ENCODE measurements at places on chromosomes 16 and 17. TPM values are rescaled to one million over a fixed set of nuclear protein-coding genes. Genes with fewer than 3 reads are reported as not detected.

- DNase-seq: peak; percentile 68
These were observed 24.5 kb downstream of the UNK start for GRCh38 chr17:75808905-75809621.

GRCh38 chr16:84647828-84648594 lies at the start of gene KLHL36:
TSS of gene KLHL36 (plus strand) at chr16:84648511. CDS start at chr16:84650868, 2,357 bp downstream.
- no peak for DNase-seq

DNA sequence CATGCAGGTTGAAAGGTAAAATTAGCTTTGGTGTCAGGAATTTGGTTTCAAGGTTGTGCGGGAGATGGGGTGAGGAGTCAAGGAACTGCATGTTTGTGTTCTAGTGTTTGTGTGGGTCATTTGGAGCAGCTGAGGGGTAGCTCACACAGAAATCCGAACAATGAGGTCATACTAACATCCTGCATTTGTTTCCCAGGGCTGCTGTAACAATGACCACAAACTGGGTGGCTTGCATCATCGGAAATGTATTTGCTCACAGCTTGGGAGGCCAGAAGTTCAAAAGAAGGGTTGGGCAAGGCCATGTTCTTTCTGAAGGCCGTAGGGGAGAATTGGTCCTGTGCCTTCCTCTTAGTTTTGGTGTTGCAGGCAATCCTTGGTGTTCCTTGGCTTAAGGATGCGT lies 287.4 kb downstream of the HAPSTR1 start:
- no peak for DNase-seq

DNA sequence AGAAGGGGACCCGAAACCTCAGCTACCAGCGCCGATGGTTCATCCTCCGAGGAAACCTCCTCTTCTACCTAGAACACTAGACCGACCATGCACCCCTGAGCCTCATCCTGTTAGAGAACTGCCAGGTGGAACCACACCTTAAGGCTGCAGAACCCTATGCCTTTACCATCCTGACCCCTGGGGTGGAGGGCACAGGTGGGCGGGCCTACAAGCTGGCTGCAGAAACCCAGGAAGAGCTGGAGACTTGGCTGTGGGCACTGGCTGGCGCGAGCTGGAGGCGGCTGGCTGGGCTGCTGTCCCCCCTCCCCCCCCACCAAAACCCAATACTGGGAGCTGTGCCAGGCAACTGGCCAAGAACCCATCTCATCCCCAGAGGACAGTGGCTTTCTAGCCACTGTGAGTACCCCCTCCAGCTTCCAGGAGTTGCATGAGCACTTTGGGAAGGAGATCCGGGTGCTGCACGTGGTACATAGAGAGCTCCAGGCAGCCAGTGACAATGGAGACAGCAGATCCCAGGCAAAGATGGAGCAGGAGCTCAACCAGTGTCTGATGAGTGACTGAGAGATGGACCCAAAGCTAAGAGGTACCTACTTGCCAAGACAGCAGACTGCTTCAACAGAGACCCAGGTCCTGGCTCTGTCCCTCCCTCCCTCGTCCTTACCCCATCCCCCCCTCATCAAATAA lies 1.4 kb upstream of the CD2BP2 start:
- no peak for DNase-seq

DNA sequence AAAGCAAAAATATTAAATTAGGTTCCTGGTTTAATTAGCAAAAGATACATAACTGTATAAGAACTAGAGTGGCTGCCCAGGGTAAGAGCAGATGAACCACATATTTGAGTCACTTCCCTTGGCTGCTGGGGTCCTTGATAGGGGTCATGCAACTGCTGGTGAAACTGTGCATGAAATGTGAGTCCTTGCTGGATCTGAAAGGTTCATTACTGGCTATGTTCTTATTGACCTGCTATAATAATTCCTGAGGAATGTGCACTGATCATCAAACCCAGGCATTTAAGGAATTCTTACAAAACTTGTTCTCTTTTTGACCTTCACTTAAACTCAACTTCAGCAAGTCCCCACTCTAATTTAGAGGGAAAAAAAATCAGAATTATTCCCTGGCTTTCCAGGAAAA lies 183.4 kb downstream of the ZNF18 start:
- DNase-seq: no peak

GRCh38 chr17:36937959-36938565 lies 787 bp downstream of the LHX1 start:
- no peak for DNase-seq

DNA sequence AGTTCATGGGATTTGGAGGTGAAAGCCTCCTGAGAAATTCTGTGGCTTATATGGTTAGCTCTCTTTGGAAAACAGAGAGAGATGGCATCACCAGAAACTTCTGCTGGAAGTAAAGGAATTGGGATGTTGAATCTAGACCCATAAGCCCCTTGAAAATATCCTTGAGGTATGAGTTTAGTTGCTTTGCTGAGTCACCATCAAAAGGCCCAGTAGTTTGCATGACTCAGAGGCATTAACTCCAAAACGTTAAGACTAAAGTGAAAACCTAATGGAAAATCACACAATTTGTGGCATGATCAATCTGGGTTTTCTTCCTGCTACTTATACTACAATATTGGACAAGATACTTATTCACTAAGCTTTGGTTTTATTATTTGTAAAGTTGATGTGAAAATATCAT lies 349.2 kb upstream of the SALL1 start:
- no peak for DNase-seq

GRCh38 chr16:54236773-54237172 lies 49.8 kb downstream of the IRX3 start:
- DNase-seq: no peak

GRCh38 chr17:17641621-17642409 lies 39.4 kb upstream of the RAI1 start:
- peak; percentile 45 for DNase-seq

DNA sequence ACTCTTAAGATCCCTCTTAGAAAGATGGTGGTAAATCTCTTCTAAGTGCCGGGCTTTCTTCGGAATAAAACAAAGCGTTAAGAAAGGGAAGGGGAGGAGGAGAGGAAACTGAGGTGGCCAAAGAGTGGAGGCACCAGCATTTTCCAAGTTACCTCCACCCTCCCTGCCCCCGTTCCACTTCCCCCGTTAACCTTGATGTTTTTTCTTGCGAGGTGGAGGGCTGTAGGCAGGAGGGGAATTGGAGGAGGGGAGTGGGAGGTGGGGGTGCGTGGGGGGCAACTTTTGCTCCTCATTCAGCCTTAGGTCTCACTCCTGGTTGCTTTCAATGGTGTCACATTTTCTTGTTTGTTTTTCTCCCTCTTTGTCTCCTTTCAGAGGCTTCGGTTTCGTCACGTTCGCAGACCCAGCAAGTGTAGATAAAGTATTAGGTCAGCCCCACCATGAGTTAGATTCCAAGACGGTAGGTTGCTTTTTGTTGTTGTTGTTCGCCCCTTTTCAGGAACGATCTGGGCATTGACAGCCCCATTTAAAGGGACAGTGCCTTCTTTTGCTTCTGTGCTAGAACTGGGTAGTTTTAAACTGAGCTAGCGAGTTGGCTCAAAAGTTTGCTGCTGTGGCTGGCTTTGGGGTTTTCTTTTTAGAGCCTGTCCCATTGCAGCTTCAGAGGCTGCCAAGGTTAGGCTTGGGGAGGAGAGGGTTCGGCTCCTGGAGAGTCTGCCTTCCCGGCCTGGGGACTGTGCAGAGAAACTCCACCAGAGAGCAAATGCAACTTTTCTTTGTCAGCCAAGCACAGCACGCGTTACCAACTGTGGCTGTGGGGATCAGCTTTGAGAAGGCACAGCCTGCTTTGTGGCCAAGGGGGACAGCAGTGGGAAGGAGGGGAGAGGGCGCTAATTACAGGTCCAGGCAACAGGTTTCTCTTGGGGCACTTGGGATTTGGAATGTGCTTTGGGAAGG lies 1.9 kb downstream of the MSI2 start:
- DNase-seq: no peak

- DNase-seq: peak; percentile 42
These were observed at the start of gene CHMP6 for GRCh38 chr17:80991645-80992076. TSS of gene CHMP6 (plus strand) at chr17:80991841. CDS start at chr17:80991919, 78 bp downstream.

DNA sequence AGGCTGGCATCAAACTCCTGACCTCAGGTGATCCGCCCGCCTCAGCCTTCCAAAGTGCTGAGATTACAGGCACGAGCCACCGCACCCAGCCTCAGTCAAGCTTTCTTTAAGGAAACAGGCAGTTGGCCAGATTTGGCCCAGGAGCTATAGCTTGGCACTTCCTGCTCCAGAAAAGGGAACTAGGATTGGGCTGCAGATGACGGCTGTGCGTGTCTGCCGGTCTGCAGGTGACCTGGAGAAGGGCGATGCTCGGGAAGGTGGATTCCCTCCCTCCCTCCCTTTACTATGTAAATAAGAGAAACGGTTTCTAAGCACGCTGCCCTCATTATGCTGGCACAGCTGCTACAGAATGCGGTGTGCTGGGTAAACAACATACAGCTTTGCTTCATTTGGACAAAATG lies 215.9 kb downstream of the RPTOR start:
- DNase-seq: no peak

- no peak for DNase-seq
These were observed 1265.1 kb downstream of the CDH8 start for GRCh38 chr16:60771138-60771537.

DNA sequence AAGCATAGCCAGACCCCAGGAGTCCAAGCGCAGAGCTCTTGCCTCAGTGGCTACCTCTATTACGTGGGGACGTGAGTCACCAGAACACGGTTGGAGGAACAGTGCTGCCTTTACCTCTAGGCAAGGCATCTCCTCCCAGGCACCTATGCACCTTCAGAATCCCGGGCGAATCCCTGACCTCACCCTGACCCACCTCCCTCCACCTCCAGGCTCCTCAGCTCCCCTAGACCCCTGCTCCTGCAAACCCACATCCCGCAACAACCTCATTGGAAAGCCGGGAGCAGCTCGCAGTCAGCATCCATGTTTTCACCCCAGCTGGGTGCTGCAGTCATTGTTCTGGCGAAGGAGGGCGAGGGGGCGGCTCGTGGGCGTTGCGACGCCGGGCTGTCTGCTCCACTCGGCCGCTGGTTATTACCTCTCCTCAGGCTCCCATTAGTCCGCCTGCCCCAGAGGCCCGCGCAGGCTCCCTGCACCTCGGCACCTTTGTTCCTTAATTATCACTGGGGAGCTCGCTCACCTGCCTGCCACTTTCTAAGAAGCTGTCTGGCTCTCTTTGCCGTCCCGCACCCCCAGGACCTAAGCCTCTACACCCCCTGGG lies 24.6 kb upstream of the DLX4 start:
- no peak for DNase-seq

The CD7 gene
- 1.7 TPM for total RNA-seq

The TNFRSF17 gene
- not detected for total RNA-seq

The TCAP gene
- total RNA-seq: 3,088 TPM

The GALK1 gene
- total RNA-seq: 9.3 TPM

The CA5A gene
- total RNA-seq: not detected

The CPNE7 gene
- not detected for total RNA-seq

The CCDC144A gene
- total RNA-seq: 0.13 TPM
